CD4-positive, alpha-beta T cell treated with Interleukin-4 for 4 hours (primary cell): ENCODE measurements at places on chromosomes 5 and 9.
A peak's percentile ranks its signal among the peaks of the same experiment; 100 is the strongest.

DNA sequence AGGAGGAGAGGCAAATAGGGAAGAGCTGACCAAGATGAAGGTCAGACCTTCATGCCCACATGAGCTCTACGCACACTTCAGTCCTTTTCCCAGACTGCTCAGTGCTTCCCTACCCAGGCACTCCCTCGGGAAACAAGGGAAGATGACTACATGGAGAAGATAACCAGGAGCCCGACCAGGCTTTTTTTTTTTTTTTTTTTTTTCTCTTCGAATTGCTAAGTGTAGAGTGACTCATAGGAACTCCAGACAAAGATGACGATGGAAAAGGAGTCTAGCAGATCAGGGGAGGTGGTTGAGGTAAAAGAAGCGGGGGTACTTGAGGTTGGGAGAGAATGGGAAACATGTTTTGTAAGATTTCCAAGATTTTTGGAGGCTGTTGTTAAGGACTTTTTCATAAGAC lies 526.1 kb downstream of the BNC2 start:
- no peak for DNase-seq

DNA sequence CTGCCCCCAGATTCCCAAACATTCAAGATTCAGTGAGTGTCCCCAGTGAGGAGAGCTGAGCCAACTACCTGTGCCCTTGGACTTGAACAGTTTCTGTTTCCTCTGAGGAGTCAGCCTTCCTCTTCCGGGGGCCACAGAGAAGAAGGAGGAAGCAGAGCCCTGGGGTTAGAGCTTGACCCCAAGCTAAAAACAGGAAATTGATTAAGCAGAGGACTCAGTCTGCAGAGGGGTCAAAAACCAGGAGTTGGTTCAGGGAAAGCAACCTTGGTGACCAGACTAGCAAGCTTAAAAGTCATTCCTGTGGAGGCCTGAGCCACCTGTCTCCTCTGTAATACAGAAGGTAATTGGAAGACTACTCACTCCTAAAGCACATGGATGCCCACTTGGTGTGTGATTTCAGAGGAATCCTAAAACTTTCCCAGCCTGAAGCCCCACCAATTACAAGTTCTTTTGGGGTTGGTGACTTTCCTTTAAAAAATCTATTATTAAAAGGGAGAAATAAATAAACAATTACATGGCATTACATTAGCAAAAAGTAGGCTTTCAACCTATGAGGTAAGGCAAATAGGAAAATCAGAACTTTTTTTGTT lies 64.2 kb upstream of the SELENOP start:
- no peak for DNase-seq

DNA sequence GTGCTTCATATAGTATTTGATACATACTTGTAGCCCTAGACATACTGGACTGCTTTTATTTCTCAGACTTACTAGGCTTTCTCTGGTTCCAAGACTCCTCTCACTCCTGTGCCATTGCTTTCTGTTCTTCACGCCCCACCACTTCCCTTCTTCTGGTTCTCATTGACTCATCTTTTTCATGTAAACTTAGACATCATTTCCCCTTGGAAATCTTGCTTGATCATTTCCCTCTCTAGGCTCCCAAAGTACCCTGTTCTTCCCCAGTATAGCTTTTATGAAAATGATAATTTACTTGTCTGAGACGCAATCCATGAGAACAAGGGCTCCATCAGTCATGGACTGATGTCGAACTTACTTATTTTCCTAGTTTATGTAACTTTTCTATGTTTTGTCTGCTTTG lies 83.5 kb downstream of the TLR4 start:
- DNase-seq, result no peak

- peak; percentile 13 for DNase-seq
Observed at GRCh38 chr5:68886814-68887213, 207.0 kb upstream of the SLC30A5 start.

GRCh38 chr9:3980771-3981170 lies 319.1 kb downstream of the GLIS3 start:
- DNase-seq, result no peak

- DNase-seq, result no peak
Observed at GRCh38 chr9:129108083-129108804, 2.3 kb downstream of the CRAT start.

- DNase-seq, result no peak
Observed at GRCh38 chr5:96338091-96338490, 95.0 kb downstream of the PCSK1 start.

DNA sequence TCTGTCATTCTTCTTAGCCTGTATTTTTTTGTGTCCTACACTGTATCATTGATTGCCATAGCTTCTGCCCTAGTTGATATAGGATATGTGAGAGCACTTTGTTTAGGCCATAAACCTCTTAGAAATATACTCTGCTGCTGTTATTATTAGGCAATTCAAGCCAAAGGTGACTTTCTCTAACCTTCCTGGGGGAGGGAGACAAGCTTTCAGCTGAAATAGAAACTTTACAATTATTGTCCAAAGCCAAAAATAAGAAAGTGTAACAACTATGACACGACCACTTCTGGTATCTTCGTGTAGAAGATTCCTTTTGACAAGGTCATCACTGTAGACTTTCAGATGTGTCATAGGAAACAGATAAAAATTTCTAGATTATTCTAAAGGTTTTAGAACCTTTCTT lies 12.2 kb upstream of the CSNK1A1 start:
- no peak for DNase-seq

DNA sequence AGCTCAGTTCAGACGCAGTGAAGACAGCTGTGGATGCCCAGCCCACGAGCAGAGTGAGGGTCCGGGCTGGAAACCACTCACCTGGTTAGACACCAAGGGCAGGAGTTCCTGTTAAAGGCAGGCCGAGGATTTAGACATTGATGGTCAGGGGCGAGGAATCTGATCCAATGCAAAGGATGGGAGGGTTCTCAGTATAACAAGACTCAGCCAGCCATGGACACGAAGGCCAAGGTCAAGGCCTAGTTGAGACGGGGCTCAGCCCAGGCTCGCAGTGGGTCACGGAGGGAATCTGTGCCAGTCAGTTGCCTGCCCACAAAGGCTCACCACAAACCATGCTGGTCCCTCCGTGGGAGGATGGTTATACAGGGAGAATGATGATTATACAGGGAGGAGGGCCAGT lies 63.3 kb upstream of the FCN1 start:
- DNase-seq, result no peak

GRCh38 chr5:158292981-158293380 lies 434.0 kb upstream of the CLINT1 start:
- DNase-seq, result no peak

GRCh38 chr5:38872826-38873225 lies 27.0 kb downstream of the OSMR start:
- DNase-seq, result no peak

GRCh38 chr5:113293975-113294310 lies 140.8 kb downstream of the TSSK1B start:
- DNase-seq, result no peak
